ENCODE measurements at places on chromosomes 6 and 20. TPM values are rescaled to one million over a fixed set of nuclear protein-coding genes. Genes with fewer than 3 reads are reported as not detected.

Gene KIAA1755
- 2.8 TPM for total RNA-seq

Gene FLRT3
- 21.9 TPM for total RNA-seq

Gene SLC22A16
- total RNA-seq = not detected

Gene PTK6
- not detected for total RNA-seq

Gene HLA-DOB
- total RNA-seq = not detected

All from parietal lobe (tissue), 2 donors.